D721Med (cell line): ENCODE measurements at places on chromosomes 2 and 18.

GRCh38 chr2:178401994-178402437, 49.0 kb downstream of the PRKRA start:
- no peak for DNase-seq

GRCh38 chr2:86336675-86337243, 667 bp downstream of the REEP1 start:
- DNase-seq, result no peak

DNA sequence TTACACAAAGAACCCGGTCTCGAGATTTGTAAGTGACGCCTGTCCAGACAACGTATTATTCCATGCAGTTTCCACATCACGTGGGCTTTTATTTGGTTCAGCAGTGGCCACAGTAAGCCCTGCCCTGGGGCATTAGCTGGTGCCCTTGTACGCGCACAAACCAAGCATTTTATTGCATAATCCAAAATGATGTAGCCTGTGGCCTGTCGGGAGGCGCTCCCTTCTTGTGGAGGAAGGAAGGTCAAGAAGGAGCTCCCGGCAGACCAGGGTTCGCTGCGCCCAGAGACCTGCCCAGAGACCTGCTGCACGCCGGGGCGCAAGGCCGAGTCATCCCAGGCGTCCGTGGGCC, 179.6 kb upstream of the ALKAL2 start:
- DNase-seq, result no peak

GRCh38 chr2:141393214-141393545, 737.6 kb downstream of the LRP1B start:
- DNase-seq, result no peak

DNA sequence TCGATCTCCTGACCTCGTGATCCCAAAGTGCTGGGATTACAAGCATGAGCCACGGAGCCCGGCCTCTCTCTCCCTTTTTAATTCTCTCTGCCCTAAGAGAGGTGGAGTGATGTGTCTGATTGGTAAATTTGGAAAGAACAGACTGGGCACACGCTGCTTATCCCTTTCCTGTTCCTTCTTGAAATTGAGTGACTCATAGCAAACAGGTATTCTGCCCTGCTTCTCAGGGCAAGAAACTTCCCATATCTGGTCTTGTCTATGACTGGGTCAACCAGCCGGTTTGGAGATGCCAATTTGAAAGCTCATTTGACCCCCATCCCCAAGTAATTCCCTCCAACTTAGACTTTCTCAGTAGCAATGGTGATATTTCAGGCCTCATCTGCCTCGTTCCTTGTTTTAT, 15.0 kb downstream of the LYPD1 start:
- no peak for DNase-seq

- no peak for DNase-seq
Measured at GRCh38 chr2:49982871-49983270, 828.6 kb upstream of the FSHR start.
